ENCODE measurements at places on chromosomes 1 and 21. TPM values are rescaled to one million over a fixed set of nuclear protein-coding genes. Genes with fewer than 3 reads are reported as not detected.

DNA sequence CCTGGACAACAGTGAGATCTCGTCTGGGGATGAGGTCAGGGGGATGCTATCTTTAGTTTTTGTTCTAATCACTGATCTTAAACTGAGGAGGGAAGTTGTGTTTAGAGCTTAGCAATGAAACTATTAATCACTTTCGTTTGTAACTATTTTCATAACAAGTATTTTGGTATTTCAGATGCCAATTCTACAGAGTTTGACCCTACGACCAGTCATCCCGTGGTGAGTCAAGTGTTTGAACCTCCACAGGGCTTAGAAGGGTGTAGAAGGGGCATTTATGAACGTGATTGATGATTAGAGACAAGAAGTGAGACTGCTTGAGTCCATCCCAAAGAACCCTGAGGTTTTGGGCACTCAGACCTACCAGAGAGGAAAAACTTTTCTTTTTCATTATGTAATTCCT lies 15.6 kb downstream of the SLFNL1 start:
- H3K36me3 ChIP-seq, result peaks cover 9% of the 10 kb centered on the region
- H3K27me3 ChIP-seq, result no peaks in the 10 kb centered on the region
- no peak overlapping the region for H3K27ac ChIP-seq
- no peak for DNase-seq

DNA sequence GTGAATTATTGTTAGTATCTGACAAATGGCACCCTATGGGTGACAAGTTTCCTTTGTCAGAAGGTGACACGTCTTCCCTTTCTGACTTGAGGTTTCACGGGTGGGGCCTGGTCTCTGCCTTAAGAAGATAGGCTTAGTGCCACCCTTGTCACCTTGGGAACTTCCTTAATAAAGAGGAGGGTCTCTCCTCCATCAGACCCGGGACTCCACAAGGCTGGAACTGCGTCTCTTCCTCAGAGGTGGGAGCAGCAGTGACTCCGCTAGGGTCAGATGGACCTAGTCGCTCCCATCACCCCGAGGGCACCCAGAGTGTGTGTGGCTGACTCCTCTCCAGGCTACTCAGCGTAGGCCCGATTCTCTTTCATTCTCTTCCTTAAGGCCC lies 774 bp upstream of the WDTC1 start:
- H3K36me3 ChIP-seq, result peaks cover 5% of the 10 kb centered on the region
- peak overlapping the region; percentile 99 for H3K4me3 ChIP-seq
- H3K27ac ChIP-seq, result peak overlapping the region; percentile 93
- H3K27me3 ChIP-seq, result no peaks in the 10 kb centered on the region
- DNase-seq, result no peak

Gene THEMIS2
- 72.0 TPM for total RNA-seq

GRCh38 chr1:39301606-39302005 lies 97.1 kb downstream of the MACF1 start:
- no peak for DNase-seq
- no peak overlapping the region for H3K4me3 ChIP-seq
- peaks cover 4% of the 10 kb centered on the region for H3K4me1 ChIP-seq
- peaks cover 14% of the 10 kb centered on the region for H3K36me3 ChIP-seq
- H3K27ac ChIP-seq, result no peak overlapping the region

DNA sequence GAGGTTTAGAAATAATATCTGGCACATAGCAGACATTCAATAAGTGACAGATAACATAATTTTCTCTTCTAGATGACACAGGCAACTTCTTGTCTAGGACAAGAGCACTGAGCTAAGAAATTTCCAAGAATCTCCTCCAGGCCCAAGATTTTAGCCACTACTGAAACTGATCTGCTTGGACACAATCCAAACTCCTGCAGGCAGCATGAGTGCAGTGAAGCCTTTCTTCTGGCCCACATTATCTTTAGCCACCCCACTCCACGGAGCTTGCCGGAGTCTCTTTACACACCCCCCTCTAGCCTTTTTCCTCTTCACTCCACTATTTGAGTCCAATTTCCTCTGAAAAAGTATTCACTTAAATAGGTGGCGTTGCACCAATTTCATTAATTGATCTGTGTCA lies 142.9 kb upstream of the DUSP10 start:
- peaks cover 24% of the 10 kb centered on the region for H3K27me3 ChIP-seq
- no peak overlapping the region for H3K27ac ChIP-seq
- H3K4me1 ChIP-seq, result peaks cover 3% of the 10 kb centered on the region
- no peak for DNase-seq
- H3K4me3 ChIP-seq, result no peak overlapping the region

DNA sequence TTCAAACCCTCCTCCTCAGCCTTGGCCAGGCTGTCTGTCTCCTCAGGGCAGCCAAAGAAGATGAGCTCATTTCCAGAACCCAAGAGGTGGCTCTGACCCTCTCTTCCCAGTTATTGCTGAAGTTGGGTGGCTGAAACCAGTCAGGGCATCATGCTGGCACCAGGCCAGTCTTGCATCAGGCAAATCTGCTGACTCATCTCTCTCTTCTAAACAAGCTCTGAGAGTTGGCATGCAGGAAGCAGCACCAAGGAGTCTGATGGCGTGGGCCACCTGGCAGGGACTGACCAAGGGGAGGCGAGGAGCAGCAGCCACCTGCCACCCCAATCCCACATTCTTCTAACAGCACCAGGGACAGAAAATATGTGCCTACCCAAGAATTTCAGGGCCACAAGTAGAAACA lies 104.8 kb upstream of the ATP1A1 start:
- H3K36me3 ChIP-seq, result peaks cover under 1% of the 10 kb centered on the region
- no peak overlapping the region for H3K4me3 ChIP-seq
- peaks cover 7% of the 10 kb centered on the region for H3K4me1 ChIP-seq

- peak overlapping the region; percentile 89 for H3K27ac ChIP-seq
- H3K27me3 ChIP-seq, result no peaks in the 10 kb centered on the region
- H3K4me3 ChIP-seq, result peak overlapping the region; percentile 88
- peaks cover 36% of the 10 kb centered on the region for H3K4me1 ChIP-seq
- peaks cover 3% of the 10 kb centered on the region for H3K36me3 ChIP-seq
Measured at GRCh38 chr21:45152265-45152746, 77.9 kb downstream of the ADARB1 start.

All from T-helper 17 cell (primary cell).